Activated CD4-positive, alpha-beta T cell treated with anti-CD3 and anti-CD28 coated beads, Interleukin-2, amount 10 ng/mL, durations not matched to agents 7 days and 5 days (primary cell): ENCODE measurements at places on chromosomes 6 and 20. TPM values are rescaled to one million over a fixed set of nuclear protein-coding genes. Genes with fewer than 3 reads are reported as not detected.

LAMA5 gene
- total RNA-seq = 0.67 TPM

CGAS gene
- 27.9 TPM for total RNA-seq

LAMA2 gene
- total RNA-seq = 0.02 TPM

DSP gene
- 0.10 TPM for total RNA-seq

TINAG gene
- not detected for total RNA-seq

- DNase-seq = no peak
- peaks cover 1% of the 10 kb centered on the region for H3K4me1 ChIP-seq
- no peak overlapping the region for H3K4me3 ChIP-seq
- H3K27ac ChIP-seq = no peak overlapping the region
- no peaks in the 10 kb centered on the region for H3K27me3 ChIP-seq
Measured at GRCh38 chr6:1947922-1948321, 297.5 kb downstream of the GMDS start.

GRCh38 chr20:50569864-50570836 is 60.0 kb downstream of the PTPN1 start:
- H3K27ac ChIP-seq = peak overlapping the region; percentile 85
- H3K36me3 ChIP-seq = peaks cover 56% of the 10 kb centered on the region
- H3K27me3 ChIP-seq = no peaks in the 10 kb centered on the region

DNA sequence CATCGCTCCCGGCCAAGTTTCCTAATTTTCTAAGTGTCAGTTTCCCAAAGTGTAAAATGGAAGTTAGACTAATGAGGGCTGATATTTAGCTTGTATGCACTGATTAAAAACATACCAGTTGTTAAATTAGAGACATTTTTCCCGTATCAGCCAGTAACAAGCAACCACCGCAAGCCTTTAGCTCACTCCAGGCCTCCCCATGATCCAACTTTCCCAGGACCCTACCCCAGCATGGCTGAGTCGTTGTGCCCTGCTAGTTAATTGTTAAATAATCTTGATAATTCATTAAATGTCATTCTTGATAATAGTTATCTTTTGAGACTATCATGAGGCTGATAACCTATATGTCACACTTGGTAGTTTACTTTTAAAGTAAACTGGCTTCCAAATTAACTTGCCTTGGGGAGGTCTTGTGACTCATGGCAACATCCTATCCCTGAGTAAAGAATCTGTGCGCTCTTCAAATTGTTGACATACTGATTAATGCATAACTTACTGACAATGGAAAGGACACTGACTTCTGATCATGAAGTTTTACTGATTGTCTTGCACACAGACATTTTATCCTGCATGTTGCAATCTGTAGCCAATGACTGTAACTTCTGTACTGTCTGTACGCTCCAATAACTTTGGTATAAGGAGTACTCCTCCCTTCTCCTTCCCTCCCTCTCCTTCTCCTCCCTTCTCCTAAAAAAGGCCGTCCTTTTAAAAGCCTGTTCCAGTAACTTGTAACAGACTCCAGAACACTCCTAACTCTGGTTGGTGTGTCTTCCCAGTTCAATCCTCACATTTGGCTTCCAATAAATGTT is 6.3 kb upstream of the GTF3C6 start:
- H3K4me3 ChIP-seq = no peak overlapping the region
- DNase-seq = no peak

DNA sequence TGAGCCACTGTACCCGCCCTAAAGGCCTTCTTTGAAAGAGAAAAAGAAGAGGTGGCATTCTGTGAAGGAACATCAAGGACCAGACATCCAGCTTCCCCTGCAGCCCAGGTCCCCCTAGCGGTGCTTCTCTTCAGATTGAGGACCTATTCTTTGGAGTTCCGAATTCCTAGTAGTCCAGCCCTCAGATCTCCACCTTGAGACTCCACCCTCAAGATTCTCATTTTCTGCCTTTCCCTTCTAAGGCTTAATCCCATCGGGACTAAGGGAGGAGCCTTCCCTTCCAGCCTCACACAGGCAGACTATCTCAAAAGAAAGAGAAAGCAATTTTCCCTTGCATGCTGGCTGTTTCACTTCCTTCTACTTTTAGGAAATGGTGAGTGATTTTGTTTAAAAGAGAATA is 32.5 kb downstream of the MUC22 start:
- peaks cover 15% of the 10 kb centered on the region for H3K27me3 ChIP-seq
- no peaks in the 10 kb centered on the region for H3K36me3 ChIP-seq
- H3K27ac ChIP-seq = no peak overlapping the region
- H3K4me3 ChIP-seq = no peak overlapping the region
- peak; percentile 24 for DNase-seq

DNA sequence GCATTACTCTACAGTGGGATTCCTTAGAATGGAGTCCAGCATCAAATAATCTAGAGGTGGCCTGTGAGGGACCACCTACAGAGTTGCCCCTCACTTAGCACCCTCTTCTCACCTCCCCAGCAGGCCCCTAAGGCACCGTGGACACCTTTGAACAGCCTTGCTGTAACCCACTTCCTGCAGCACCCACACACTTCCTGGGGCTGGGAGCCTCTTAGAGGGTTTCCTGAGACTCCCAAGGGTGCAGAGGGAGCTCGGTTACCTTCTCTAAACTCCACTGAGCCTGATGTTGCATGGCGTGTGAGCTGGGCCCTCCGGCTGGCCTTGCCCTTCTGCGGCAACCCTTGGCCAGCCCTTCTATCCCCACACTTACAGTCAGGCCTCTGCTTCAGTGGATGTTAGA is 7.3 kb upstream of the SIRPG start:
- DNase-seq = peak; percentile 66
- H3K4me1 ChIP-seq = peaks cover 90% of the 10 kb centered on the region
- H3K27me3 ChIP-seq = no peaks in the 10 kb centered on the region
- H3K4me3 ChIP-seq = peak overlapping the region; percentile 56
- H3K36me3 ChIP-seq = peaks cover 29% of the 10 kb centered on the region

GRCh38 chr6:170186006-170186935 is 104.6 kb downstream of the DLL1 start:
- DNase-seq = peak; percentile 1
- no peaks in the 10 kb centered on the region for H3K27me3 ChIP-seq
- H3K4me3 ChIP-seq = no peak overlapping the region
- H3K36me3 ChIP-seq = no peaks in the 10 kb centered on the region
- H3K4me1 ChIP-seq = no peaks in the 10 kb centered on the region

DNA sequence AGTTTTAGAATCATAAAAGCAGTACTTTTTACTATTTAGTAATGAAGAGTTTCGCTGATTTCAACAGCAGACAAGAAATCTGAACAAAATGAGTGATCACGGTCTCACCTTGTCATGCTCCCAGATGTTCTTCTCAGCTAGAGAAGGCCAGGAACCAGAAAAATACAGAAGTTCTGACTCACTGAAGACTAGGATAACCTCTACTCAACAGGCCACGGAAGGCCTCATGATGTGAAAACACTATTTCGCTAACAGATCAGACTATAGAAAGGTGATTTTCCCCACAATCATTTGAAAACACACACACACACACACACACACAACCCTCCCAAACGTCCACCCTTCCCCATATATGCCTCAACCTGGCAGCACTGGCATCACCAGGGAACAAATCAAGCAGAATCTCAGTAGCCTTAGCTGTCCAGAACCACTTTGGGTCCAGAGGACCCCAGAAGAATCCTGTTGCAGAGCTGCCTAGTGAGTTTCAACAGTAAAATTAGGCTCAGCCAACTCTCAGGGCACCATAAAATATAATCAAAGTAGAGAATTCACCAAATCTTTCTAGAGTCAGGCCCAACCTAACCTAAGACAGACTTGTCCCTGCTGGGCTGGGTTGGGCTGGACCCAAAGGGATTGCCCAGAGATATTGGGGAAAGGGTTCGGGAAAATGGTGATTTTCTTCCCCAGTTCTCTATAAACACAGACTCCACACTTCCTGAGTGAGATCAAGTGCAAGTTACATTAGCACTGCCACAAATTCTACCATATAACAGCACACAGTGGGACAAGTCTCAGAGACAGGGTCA is 7.9 kb downstream of the EXOC2 start:
- peaks cover 54% of the 10 kb centered on the region for H3K4me1 ChIP-seq
- peaks cover 22% of the 10 kb centered on the region for H3K36me3 ChIP-seq
- peak; percentile 24 for DNase-seq
- H3K4me3 ChIP-seq = peak overlapping the region; percentile 63
- H3K27ac ChIP-seq = peak overlapping the region; percentile 89
- H3K27me3 ChIP-seq = no peaks in the 10 kb centered on the region

GRCh38 chr20:10524034-10524476 is 89.0 kb downstream of the SLX4IP start:
- H3K27me3 ChIP-seq = no peaks in the 10 kb centered on the region
- DNase-seq = no peak
- H3K4me3 ChIP-seq = no peak overlapping the region
- peaks cover 37% of the 10 kb centered on the region for H3K4me1 ChIP-seq
- H3K27ac ChIP-seq = peak overlapping the region; percentile 22
- H3K36me3 ChIP-seq = peaks cover 7% of the 10 kb centered on the region

- H3K36me3 ChIP-seq = peaks cover 59% of the 10 kb centered on the region
- H3K4me3 ChIP-seq = no peak overlapping the region
- peaks cover 62% of the 10 kb centered on the region for H3K4me1 ChIP-seq
Measured at GRCh38 chr20:4691753-4692152, 30.0 kb upstream of the PRND start.

DNA sequence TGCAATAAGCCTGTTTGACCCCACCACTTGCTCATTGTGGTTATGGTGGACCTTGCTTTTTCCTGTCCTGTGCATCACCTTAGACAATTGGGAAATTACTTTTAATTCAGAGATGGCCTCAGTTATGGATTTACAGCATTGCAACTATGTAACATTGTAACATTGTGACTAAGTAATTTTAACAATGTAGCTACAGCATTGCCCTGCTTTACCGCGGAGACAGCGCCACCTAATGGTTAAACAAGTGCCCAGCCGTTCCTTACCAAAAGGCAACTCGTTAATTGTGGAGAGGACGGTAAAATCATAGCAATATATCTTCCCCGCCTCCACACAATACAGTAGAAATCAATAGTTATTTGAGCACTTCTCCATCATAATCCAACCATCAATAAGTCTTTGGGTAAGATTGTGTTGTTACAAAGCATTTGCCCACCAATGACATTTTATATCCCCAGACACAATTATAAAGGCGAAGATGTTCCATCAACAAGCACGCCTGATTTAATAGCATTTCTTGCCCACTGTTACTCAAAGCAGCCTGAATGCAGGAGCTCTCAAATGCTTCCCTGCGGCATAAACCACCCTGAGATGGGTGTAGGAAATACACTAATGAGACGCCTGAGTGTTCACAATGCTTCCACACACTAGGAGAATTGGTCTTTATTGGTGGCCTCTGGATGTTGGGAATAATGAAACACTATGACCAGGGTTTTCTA is 93.7 kb downstream of the PROKR2 start:
- no peaks in the 10 kb centered on the region for H3K27me3 ChIP-seq
- DNase-seq = peak; percentile 73
- no peak overlapping the region for H3K4me3 ChIP-seq
- H3K4me1 ChIP-seq = peaks cover 2% of the 10 kb centered on the region
- H3K27ac ChIP-seq = no peak overlapping the region
- H3K36me3 ChIP-seq = no peaks in the 10 kb centered on the region

DNA sequence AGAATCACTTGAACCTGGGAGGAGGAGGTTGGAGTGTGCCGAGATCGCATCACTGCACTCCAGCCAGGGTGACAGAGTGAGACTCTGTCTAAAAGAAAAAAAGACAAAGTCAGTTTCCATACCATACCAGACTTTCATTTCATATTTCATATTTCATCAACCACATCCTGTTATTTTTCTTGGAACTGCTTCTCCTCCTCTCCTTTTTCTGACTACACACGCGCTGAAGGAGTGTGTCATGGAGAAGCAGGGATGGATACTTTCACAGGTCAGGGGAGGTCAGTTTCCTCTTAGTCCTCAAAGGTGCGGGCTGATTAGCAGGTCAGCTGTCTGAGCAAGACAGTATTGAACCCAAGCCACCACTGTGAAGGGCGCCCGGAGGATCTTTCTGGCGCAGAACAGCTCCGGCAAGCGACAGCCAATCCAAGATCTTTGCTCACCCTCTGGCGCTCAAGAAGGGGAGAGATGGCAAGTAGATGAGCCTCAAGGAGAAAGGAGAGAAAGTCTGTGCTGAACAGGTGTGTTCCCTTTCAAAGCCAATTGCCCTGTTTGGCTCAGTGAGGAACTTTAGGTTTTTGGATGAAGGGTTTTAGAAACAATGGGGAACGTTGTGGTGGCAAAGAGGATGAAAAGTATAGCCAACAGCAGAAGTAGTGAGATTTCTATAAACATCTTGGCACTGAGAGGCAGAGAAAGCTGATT is 18.9 kb upstream of the SYNJ2 start:
- H3K4me3 ChIP-seq = peak overlapping the region; percentile 50
- peaks cover 29% of the 10 kb centered on the region for H3K4me1 ChIP-seq
- peak; percentile 24 for DNase-seq
- H3K36me3 ChIP-seq = peaks cover 19% of the 10 kb centered on the region
- no peaks in the 10 kb centered on the region for H3K27me3 ChIP-seq

GRCh38 chr6:80376411-80376810 is 269.9 kb downstream of the BCKDHB start:
- no peak overlapping the region for H3K27ac ChIP-seq
- H3K27me3 ChIP-seq = no peaks in the 10 kb centered on the region
- no peak for DNase-seq
- H3K4me1 ChIP-seq = no peaks in the 10 kb centered on the region
